Upper lobe of right lung (tissue), 1 donor: ENCODE measurements at places on chromosomes 7 and 10. TPM values are rescaled to one million over a fixed set of nuclear protein-coding genes. Genes with fewer than 3 reads are reported as not detected.
A peak's percentile ranks its signal among the peaks of the same experiment; 100 is the strongest.

- H3K27ac ChIP-seq: no peak overlapping the region
- no peaks in the 10 kb centered on the region for H3K27me3 ChIP-seq
- DNase-seq: no peak
- H3K4me3 ChIP-seq: no peak overlapping the region
- peaks cover 75% of the 10 kb centered on the region for H3K36me3 ChIP-seq
Observed at GRCh38 chr7:45074528-45075354, 14.0 kb downstream of the NACAD start.

- no peak overlapping the region for H3K27ac ChIP-seq
- H3K27me3 ChIP-seq: no peaks in the 10 kb centered on the region
- no peaks in the 10 kb centered on the region for H3K4me1 ChIP-seq
- no peaks in the 10 kb centered on the region for H3K36me3 ChIP-seq
- no peak for DNase-seq
Observed at GRCh38 chr10:76727038-76727437, 910.6 kb downstream of the KCNMA1 start.

DNA sequence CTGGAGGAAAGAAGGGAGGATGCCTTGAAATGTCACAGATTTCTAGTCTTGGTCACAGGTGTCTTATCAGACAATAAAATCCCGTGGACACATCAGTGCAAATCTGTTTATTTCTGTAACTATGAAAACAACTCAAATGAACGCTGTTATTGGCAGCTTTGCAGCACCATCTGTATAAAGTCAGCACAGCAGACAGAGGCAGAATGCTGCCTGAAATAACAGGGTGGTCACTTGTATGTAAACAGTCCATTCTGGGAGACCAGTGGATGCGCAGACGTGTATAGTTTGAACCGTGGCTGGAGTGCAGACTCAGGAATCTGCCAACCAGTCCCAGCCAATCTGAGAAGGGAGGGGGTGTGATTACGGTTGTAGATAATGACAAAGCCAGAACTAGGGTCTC is 54.8 kb downstream of the SEC23IP start:
- DNase-seq: no peak
- H3K4me1 ChIP-seq: no peaks in the 10 kb centered on the region
- H3K4me3 ChIP-seq: no peak overlapping the region
- peaks cover 16% of the 10 kb centered on the region for H3K36me3 ChIP-seq

DNA sequence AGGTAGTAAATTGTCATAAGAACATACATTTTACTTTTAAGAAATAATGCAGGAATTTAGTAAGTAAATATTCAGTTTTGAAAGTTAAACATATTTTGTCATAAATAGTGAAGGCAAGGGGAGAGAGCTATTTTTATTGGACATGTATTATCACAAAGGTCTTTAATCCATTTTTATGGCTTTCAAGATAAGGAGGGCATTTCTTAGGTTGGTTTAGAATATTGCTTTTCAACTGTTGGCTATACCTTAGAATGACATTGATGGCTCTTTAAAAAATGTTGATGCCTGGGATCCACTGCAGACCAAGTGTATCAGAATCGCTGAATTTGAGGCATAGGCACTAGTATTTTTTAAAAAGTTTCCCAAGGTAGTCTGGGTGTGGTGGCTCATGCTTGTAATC is 34.0 kb downstream of the ADAM22 start:
- H3K27ac ChIP-seq: no peak overlapping the region
- no peaks in the 10 kb centered on the region for H3K27me3 ChIP-seq
- no peak for DNase-seq
- H3K36me3 ChIP-seq: no peaks in the 10 kb centered on the region
- no peaks in the 10 kb centered on the region for H3K4me1 ChIP-seq

- no peak overlapping the region for H3K27ac ChIP-seq
- peak; percentile 37 for DNase-seq
- no peaks in the 10 kb centered on the region for H3K36me3 ChIP-seq
Observed at GRCh38 chr7:149832332-149833041, 5.7 kb upstream of the ZNF862 start.

DNA sequence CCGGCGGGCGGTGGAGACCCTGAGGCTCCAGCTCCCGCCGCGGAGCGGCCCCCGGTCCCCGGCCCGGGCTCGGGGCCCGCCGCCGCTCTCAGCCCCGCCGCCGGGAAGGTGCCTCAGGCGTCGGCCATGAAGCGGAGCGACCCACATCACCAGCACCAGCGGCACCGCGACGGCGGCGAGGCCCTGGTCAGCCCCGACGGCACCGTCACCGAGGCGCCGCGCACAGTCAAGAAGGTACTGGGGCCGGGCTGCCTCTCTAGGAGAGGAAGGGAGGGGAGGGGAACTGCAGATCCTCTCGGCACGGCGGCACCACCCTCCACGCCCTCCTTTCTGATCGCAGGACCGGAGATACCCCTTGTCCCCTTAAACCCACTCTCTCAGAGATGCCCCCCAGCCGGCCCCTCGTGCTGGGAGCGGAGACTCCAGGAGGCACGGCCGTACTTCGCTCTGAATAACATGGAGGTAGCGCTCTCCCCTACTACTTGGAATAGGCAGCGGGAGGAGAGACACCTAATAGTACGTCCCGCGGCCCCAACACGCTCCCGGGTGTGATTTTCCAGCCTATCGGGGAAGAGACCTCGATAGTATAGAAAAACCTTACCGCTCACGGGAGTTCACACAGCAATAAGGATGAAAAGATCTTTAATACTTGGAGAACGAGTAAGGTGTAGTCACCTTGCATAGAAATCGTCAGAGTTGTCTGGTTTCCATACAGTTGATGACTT is 538 bp downstream of the AHCYL2 start:
- DNase-seq: peak; percentile 84
- H3K36me3 ChIP-seq: no peaks in the 10 kb centered on the region
- H3K27me3 ChIP-seq: no peaks in the 10 kb centered on the region
- H3K4me1 ChIP-seq: peaks cover 6% of the 10 kb centered on the region

DNA sequence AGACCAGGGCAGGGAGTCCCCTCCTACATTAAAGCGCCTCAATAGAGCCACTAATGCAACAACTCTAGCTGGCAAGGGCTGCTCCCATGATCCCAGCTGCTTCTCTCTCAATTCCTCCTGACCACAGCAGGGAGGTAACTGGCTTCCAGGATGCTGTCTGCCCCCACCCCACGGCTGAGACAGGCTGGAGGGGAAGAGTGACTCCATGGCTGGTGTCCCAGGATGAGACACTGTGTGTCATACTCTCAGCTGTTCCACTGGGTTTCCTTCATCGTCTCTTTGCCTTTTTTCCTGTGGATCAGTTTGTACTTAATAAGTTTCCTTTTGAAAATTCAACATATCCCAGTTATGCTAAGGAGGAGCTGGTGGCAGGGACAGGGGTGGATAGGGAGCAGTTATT is 27.7 kb upstream of the MYH16 start:
- no peaks in the 10 kb centered on the region for H3K27me3 ChIP-seq
- H3K36me3 ChIP-seq: no peaks in the 10 kb centered on the region

DNA sequence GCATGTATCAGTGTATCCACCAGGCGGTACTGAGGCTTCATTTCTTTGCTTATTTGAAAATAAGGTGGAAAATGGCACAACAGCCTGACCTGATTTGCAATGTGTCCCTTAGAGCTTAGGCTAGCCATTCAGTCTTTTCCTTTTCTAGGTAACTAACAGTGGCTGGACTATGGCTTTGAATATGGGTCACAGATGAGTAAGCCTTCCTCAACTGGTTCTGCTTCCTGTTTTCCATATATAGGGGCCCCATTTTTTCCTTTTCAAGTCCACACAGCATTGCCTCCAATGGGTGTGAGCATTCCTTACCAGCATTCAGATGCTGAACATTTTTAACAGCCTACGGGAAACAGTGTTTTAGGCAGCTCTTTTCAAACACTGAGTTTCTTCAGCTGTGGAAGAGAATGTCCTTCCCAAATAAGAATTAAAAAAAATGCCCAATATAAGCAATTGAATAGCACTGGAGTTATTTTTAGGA is 3.9 kb upstream of the ITGB1 start:
- H3K27ac ChIP-seq: peak overlapping the region; percentile 70
- no peak overlapping the region for H3K4me3 ChIP-seq
- H3K36me3 ChIP-seq: no peaks in the 10 kb centered on the region
- DNase-seq: no peak
- no peaks in the 10 kb centered on the region for H3K27me3 ChIP-seq
- peaks cover 39% of the 10 kb centered on the region for H3K4me1 ChIP-seq

DNA sequence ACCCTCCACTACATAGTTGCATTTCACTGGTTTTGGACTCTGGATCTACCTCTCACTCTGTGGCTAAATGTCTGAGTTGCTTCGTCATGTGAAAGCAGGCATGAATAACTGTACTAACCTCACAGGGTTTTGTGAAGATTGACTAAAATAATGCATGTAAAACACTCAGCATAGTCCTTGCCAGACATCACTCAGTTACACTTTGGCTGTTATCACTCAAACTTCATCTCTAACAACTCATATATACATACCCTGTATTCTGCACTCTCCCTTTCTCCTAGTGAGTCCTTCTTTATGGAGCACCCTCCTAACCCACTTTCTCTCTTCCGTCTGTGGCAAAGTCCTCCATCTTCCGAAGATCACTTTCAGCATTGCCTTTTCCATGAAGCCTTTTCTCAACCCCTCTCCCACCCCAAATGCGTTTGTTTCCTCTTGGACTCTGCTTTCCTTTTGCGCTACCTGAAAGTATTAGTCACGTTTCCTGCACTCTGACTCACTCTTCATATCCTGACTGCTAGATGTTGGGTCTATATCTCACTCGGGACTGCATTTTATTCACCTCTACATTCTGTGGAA is 72.6 kb downstream of the OSBPL3 start:
- H3K27me3 ChIP-seq: no peaks in the 10 kb centered on the region
- H3K27ac ChIP-seq: no peak overlapping the region
- no peak overlapping the region for H3K4me3 ChIP-seq
- H3K36me3 ChIP-seq: no peaks in the 10 kb centered on the region
- no peaks in the 10 kb centered on the region for H3K4me1 ChIP-seq
- no peak for DNase-seq

DNA sequence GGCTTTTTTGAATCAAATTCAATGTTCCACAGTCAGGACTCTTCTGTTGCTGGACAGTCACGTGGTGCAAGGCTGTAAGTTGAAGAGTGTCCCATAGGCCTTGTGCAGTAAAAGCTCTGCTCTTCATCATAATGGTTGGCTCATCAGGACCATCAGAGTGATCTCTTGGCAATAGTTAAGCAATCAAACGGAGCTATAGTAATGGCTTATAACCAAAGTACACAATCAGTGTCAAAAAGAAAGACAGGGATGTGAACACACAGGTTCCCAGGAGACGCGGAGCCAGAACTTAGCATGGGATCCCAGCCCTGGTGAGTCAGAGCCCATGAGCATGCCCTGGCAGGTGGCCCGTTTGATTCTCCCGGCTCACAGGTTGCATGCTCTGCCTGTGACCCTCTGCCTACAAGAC is 10.8 kb upstream of the GPNMB start:
- no peaks in the 10 kb centered on the region for H3K4me1 ChIP-seq
- H3K27me3 ChIP-seq: no peaks in the 10 kb centered on the region
- H3K36me3 ChIP-seq: no peaks in the 10 kb centered on the region
- DNase-seq: no peak
- H3K4me3 ChIP-seq: no peak overlapping the region

GRCh38 chr10:109956454-109957091 is 33.3 kb upstream of the XPNPEP1 start:
- DNase-seq: no peak
- H3K36me3 ChIP-seq: no peaks in the 10 kb centered on the region
- H3K4me3 ChIP-seq: no peak overlapping the region

DNA sequence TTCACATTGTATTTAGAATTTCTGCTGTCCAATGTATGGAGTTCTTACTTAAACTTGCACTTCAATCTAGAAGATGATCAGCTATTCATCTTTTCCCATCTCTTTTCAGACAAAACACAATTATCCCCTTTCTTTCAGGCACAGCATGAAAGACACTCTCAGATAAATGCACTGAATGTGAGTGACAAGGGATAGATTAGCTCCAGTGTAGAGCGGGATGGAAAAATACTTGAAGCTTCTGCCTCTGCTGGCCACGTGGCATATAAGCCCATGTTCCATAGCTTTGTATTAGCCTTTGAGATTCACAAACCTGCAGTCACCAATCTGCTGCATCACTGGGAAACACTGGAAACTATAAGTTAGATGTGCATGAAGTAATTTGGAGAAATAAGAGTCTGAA is 162.2 kb upstream of the FAM3C start:
- H3K4me3 ChIP-seq: no peak overlapping the region
- no peaks in the 10 kb centered on the region for H3K4me1 ChIP-seq

DNA sequence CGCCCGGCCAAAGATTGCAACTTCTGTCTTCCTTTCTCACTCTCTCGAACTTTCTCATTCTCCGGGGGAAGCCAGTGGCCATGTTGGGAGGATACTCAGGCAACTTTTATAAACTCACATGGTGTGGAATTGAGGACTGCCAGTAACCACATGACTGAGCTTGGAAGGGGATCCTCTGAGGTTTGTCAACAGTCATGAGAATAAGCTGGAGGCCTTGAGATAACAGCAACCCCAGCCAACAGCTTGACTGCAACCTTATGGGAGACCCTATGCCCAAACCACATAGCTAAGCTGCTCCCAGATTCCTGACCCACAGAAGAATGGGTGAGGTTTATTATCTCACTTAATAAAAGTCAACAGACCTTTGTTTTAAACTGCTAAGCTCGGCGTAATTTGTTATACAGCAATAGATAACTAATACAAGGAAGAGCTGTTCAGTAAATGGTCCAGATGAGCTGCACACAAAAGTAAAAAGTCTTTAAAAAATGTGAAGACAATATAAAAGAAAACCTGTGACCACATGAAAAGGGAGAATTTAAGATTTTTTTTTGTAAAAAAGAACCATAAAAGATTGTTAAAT is 9.6 kb downstream of the SYPL1 start:
- DNase-seq: no peak
- H3K36me3 ChIP-seq: peaks cover 7% of the 10 kb centered on the region
- no peaks in the 10 kb centered on the region for H3K27me3 ChIP-seq
- no peak overlapping the region for H3K4me3 ChIP-seq
- no peak overlapping the region for H3K27ac ChIP-seq

DNA sequence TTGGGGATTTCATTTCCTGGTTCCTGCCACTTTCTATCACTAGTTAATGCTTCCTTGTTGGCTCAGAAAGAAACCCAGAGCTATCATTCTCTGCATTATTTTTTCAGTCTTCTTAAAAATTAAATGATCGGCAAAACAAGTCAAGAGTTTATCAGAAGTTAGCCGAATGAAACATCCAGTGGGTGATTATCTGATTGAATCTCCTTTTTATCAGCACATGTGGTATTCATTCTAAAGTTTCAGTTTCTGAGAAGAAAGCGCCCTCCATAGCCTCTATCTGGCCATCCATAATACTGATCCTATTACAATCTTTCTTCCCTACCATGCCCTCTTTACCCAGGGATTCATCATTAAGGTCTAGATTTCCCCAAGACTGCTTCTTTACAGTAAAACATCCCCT is 71.8 kb downstream of the OSBPL3 start:
- H3K27ac ChIP-seq: no peak overlapping the region
- no peak overlapping the region for H3K4me3 ChIP-seq
- no peak for DNase-seq
- H3K4me1 ChIP-seq: no peaks in the 10 kb centered on the region
- no peaks in the 10 kb centered on the region for H3K27me3 ChIP-seq

- DNase-seq: no peak
- no peaks in the 10 kb centered on the region for H3K36me3 ChIP-seq
- no peaks in the 10 kb centered on the region for H3K27me3 ChIP-seq
- no peaks in the 10 kb centered on the region for H3K4me1 ChIP-seq
Observed at GRCh38 chr7:70325509-70326101, 727.3 kb downstream of the AUTS2 start.

WDR86 gene
- total RNA-seq: 1.3 TPM

ASZ1 gene
- total RNA-seq: not detected

C10orf67 gene
- 1.6 TPM for total RNA-seq

TMEM176A gene
- total RNA-seq: 63.7 TPM

C10orf90 gene
- not detected for total RNA-seq

AVL9 gene
- total RNA-seq: 31.3 TPM

NXPH1 gene
- not detected for total RNA-seq

PCDH15 gene
- 3.2 TPM for total RNA-seq

GARIN1A gene
- 2.1 TPM for total RNA-seq

POP7 gene
- 20.2 TPM for total RNA-seq

ITGB8 gene
- total RNA-seq: 4.6 TPM

OPN4 gene
- not detected for total RNA-seq
